ENCODE measurements at places on chromosomes 7 and 10.

DNA sequence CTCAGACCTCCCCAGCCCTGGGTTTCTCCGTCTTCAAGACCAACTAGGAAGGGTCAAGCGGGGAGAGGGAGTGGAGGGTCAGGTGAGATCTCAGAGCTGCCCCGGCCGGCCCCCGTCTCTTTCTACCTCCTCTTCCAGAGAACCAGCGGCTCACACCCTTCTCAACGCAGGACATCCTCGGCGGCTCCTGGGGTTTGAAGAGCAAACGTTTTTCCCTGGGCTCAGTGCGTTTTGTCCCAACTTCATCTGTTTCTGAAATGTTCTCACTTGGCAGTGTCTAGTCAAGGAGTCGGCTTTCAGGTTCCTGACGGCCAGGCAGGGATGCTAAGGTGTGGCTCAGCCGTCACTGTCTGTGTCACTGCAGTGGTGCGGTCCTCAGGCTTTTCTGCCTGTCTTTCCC lies 416.4 kb upstream of the FOXK1 start:
- DNase-seq = no peak

DNA sequence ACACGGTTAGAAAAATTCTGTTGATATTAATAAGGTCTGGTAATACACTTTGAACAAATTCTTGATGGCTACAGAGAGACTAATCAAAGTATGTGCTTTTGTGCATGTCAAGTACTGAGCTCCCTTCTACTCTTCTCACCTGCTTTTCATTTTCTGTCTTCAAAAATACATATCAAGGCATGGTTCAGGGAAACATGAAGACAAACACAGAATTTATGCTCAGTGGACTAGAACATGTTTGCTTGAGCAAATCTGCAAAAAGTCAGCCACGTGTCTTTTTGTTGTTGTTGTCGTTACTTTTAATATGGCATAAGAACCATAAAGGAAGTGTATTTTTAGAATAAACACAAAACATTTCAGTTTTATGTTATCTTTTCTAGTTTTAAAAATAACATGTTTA lies 21.9 kb downstream of the CDK13 start:
- no peak for DNase-seq

- no peak for DNase-seq
Measured at GRCh38 chr7:7920481-7920880, 48.1 kb upstream of the GLCCI1 start.

DNA sequence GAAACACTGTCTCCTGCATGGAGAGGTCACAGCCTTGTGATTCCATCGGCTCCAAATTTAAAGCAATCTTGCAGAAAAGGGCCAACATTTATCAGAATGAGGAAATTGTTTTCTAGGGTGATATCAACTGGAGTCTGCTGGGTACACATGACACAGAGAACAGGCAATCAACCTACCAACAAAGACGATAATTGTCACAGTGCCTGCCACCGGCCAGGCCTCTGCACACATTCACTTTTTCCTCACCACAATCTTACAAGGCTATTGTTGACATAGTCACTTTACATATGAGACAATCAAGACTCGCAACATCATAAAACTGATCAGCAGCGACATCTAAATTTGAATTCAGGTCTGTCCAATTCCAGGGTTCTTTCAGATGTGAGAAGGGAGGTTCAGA lies 189.4 kb downstream of the KCNMA1 start:
- no peak for DNase-seq

GRCh38 chr7:81801532-81801931 lies 31.7 kb upstream of the HGF start:
- no peak for DNase-seq

DNA sequence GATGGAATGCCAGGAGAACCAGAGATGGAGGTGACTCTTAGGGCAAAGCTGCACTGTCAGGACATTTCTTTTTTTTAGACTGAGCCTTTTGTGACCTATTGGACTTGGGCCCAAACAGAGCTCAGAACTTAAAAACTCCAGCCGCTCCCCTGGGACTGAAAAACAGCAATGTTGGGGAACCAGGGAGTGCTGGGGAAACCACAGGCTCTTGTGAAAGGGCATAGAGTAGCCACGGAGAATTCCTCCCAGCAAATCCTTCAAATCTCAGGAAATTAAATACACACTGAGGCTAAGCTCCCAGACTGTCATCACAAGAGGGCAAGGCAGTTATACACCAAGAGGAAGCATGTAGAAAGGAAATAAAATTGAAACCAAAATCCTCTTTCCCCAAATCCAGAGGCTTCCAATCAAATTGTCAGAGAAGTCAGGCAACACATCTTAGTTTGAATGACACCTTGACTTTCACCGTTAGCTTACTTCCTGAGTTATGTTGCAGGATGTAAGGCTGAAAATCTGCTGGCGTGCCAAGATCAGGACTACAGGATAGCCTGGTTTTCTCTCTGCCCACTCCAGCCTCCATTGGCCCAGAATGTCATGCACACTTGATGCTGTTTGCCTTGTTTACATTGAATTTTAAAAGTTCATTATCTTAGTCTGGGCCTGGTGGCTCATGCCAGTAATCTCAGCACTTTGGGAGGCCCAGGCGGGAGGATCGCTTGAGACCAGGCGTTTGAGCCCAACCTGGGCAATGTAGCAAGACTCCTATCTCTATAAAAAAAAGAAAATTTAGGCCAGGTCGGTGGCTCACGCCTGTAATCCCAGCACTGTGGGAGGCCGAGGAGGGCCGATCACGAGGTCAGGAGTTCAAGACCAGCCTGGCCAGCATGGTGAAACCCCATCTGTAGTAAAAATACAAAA lies 2.6 kb upstream of the RFC2 start:
- no peak for DNase-seq

GRCh38 chr7:84083846-84084245 lies 110.7 kb downstream of the SEMA3A start:
- DNase-seq = no peak

DNA sequence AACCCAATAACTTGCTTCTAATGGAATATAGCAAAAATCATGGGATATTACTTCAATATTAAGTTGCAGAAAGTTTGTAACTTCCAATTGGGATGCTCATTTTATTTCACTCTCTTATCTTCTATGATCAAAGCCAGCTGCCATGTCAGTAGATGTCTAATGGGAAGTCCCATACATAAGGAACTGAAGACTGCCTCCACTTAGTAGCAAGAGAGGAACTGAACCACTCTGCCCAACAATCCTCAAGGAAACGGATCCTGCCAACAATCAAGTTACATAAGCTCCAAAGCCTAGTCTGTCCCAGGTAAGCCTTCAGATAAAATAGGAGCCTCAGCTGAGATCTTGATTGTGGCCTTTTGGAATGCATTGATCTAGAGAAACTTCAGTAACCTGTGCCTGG lies 431.5 kb upstream of the PCDH15 start:
- no peak for DNase-seq

DNA sequence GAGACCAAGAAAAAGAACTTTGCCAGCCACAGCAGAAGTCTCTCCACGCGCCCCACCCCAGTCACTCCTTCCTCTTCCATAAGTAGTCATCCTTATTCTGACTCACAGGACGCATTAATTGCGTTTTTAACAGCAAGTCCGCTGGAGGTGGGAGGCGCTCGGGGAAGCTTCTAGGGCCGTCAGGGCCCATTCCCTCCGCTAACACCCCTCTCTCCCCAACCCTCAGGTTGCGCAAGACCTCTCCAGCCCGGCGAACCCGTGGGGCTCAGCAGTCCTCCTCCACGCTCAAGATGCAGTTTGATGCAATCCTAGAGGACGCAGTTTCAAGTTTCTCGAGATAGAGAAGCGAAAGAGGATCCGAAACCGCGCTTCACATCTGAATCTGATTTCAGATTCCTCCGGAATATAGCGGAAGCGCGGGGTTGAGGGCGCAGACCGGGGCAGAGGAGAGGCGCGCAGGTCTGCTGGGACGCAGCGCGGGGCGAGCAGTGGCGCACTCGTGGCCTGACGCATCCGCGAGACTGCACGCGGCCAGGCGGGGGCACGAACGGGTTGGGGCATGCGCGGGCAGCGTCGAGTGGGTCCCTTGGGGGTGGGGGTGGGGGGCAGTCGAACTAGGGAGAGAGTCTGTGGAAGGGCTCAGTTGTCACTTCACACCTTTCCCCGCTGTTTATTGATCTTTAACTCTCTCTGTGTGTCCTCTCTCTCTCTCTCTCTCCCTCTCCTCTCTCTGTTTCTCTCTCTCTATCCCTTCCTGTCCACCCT lies 37.8 kb upstream of the PSAP start:
- peak; percentile 10 for DNase-seq

DNA sequence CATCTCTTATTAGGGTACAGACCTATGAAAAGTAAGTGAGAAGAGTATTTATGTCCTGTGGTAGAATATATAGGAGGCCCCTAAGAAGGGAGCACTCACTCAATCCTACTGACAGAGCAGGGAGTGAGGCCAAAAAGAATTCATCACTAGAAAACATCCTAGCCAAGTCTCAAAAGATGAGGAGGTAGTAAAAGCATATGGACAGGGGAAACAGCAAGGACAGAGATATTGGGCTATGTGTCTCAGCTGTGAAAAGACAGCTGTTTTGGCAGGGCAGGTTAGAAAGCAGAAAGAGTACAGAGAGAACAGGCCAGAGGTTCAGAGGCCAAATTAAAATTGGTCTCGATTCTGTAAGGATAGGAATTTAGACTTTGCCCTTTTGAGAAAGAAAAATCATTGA lies 548.3 kb upstream of the ANKRD30A start:
- no peak for DNase-seq

- DNase-seq = no peak
Measured at GRCh38 chr10:69816521-69816920, 14.8 kb downstream of the COL13A1 start.

- DNase-seq = no peak
Measured at GRCh38 chr7:45566961-45567360, 7.2 kb upstream of the ADCY1 start.

DNA sequence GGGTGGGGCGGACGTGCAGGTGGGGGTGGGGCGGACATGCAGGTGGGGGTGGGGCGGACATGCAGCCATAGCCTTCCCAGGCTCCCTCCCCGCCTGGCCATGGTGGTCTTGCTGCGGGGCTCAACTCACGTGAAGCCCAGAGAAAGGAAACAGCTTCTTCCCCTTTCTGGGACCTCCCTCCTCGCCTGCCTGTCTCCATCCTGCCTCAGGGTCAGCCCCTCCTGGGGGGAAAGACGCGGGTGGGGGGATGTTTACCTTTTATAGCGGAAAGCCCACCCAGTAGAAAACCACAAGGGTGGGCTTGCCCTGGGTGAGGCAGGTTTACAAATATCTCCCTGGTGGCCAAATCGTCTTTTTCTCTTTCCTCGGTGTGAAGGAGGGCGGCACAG lies 520.0 kb downstream of the GLRX3 start:
- DNase-seq = no peak

DNA sequence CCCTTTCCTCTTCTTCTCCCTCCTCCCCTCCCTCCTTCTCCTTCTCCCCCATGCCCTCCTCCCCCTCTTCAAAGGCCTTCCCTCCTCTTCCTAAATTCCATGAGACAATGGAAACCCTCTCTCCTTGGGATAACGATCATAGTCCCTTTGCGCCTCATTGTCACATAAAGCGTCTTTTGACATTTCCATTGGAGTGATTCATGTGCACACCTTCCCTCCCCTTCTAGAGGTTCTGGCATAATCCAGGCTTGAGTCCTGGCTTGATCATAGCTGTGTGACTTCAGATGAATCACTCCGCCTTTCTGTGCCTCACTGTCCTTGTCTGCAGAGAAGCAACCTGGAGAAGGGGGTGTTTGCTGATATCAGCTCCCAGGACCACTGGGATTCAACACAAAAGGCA lies 204.2 kb downstream of the TNS3 start:
- no peak for DNase-seq

DNA sequence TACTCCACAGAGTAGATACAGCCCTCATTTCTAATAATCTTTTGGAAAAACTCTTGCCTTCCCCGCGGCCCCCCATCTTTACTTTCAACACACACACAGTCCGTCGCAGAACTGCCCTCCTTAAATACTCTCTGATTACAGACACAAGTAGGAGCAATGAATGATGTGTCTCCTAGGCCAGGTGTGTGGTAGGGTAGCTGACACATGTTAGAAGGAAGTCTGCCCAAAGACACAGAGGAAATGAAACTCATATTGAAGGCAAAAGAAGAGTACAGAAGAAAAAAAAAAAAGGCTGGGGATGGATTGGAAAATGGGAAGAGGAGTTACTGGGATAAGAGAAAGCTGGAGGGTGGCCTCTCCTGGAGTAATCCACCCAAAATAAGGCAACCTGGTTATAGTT lies 14.6 kb downstream of the OPALIN start:
- DNase-seq = no peak

DNA sequence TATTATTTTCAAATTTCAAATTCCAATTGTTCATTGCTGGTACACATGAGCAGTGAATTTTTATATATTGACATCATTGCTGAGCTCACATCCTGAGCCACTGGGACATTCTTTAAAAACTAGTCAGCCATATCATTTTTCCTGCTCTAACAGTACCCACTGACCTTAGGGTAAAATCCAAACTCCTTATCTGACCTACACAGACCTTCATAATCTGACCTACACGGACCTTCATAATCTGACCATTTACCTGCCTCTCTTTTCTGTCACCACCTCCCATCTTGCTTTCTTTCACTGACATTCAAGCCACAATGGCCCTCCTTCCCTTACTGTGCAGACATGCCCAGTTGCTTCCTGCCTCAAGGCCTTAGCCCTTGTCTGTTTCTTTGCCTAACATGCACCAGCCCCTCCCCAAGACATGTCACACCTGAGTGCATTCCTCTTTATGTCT lies 16.1 kb upstream of the CUZD1 start:
- DNase-seq = no peak

- DNase-seq = no peak
Measured at GRCh38 chr7:36861656-36862055, 137.4 kb upstream of the AOAH start.

DNA sequence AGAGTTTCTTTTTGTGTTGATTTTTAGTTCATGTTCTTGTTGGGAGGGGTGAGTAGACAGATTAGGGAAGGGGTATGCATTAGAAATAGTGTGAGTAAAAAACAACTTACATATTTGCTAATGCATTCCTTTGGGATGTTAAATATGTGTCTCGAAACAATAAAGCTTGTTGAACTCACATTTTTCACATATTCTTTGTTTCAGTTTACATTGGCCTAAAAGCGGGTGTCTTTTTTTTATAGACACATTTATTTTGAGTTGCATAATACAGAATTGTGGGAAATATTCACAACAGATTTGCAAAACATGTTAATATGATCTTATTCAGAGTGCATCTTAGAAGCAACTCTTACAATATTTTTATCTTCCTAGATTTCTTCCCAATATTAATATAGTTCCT lies 337.5 kb upstream of the CNTNAP2 start:
- DNase-seq = no peak
